Ecto neural progenitor cell (in vitro differentiated cells): ENCODE measurements at places on chromosomes 2 and 18.

DNA sequence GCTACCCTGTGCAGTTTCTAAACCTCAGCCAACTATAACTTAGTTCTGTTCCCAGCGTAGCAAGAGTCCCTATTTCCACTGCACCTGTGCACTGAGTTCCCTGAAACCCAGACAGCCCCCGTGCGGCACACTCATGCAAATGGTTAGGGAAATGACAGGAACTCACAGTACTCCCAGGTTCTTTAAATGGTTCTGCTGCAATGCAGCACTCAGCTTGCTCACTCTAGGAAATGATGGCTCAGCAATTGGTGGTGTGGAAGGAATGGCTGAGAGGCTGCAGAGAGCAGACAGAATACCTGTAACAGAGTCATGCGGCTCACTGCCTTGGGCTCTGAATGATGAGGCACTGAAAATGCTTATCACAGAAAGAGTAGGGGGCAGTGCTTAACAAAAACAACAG is 143.0 kb downstream of the RAD51AP2 start:
- DNase-seq = no peak

GRCh38 chr2:60932954-60933353 is 51.6 kb downstream of the REL start:
- DNase-seq = no peak

DNA sequence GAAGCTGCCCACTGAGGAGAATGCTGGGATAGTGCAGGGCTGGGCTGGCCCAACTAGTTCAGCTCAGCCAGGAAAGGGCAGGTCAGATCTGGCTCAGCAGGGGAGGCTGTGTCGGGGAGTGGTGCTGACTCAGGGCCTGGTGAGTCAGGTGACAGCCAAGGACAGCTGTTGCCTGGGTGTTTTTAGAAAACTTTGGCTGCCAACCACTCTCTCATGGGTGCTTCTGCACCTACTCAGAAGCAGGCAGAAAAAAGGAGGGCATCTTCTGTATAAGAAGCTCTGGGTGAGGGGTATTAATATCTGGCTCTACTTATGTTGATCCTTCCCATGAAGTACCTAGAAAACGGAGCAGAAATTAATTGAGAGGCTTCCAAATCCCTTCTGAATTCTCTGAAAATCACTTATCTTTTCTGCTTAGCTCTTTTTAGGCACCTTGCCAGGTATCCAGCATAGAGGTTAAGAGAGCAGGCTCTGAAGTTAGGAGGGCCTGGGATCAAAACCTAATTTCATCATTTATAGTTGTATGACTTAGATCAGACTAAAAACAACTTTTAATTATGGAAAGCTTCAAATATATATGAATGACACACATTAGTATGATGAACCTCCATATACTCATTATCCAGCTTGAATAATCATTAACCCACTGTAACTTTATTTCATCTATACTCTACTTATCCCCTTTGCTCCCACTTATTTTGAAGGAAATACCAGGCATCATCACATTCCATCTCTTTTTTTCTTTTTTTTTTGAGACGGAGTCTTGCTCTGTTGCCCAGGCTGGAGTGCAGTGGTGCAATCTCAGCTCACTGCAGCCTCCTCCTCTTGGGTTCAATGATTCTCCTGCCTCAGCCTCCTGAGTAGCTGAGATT is 15.5 kb upstream of the RAB10 start:
- DNase-seq = no peak

DNA sequence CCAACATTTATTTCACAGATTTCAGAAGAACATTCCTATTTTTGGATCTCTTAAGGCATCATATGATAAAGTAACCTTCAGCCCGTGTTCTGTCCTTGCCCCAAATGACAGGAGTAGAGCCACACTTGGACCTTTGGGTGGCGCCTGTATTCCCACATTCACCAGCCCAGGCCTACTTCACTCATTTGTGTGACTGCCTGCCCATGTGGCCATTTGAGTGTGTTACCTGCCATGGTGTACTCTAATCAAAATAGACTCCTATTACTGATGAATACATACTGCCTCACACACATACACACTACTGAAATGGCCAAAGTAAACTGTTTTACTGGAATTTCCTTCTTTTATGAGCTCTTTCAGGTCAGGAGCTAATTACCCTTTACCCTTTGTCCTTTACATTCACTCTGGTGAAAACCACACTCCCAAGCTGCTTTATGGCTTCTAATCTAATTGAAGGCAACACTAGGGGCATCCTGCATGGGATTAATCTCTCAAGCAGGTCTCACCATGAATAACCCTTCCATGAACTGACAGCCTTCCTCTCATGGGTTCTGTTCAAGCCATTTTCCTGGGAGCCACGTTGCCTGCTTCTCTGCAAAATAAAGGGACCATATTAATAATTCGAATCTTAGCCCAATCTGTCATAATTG is 271.0 kb upstream of the GALNT5 start:
- DNase-seq = no peak

GRCh38 chr18:45792506-45793263 is 32.8 kb upstream of the SIGLEC15 start:
- DNase-seq = no peak

DNA sequence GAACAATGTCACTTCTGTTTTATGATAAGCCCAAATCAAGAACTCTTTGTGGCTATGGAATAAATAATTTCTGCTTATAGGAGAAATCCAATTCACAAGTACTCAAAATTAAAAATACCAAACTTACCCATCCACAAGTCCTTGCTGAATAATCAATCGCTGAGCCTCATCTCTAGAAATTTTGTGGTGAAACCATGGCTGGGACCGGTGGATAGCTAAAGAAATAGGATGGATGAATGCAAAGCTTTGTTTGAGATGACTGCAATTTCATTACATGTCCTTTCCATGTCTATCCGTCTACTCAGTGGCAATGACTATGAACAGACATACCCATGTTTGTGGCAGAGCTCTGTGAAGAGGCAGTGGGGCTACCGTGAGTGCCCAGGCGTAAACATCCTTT is 124.4 kb downstream of the GRB14 start:
- no peak for DNase-seq

GRCh38 chr2:212033888-212034287 is 504.7 kb downstream of the ERBB4 start:
- DNase-seq = no peak

DNA sequence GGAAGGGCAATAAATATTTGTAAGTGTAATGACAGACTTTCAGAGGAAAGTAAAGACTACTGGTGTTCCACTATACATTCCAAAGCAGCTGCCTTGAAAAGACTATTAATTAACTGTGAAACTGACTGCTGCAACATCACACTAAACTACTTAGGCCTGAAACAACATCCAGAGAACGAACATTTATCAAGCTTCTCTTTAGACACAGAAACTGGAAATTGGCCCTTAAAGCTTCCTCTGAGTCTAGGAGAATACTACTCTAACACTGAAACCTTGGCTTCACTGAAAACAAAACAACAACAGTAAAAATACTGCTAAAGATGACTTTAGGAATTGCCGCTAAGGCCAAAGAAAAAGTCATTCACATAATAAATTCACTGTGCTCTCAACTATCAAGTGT is 74.6 kb downstream of the ESCO1 start:
- DNase-seq = no peak

DNA sequence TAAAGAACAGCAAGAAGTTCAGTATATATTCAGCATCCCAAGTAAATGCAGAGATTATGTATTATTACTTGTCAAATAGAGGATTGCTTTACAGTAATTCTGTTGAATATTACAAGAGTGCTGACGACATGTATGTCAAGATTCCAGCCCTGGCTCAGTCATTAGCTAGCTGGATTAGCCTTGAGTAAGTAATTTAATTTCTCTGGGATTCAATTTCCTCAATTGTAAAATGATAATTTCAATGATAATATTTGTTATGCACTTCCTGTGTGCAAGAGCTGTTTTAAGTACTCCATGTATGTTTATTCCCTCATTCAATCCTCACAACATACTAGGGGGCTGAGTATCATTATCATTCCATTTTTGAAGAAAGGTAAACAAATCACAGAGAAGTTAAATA is 44.0 kb downstream of the TCF4 start:
- DNase-seq = no peak

DNA sequence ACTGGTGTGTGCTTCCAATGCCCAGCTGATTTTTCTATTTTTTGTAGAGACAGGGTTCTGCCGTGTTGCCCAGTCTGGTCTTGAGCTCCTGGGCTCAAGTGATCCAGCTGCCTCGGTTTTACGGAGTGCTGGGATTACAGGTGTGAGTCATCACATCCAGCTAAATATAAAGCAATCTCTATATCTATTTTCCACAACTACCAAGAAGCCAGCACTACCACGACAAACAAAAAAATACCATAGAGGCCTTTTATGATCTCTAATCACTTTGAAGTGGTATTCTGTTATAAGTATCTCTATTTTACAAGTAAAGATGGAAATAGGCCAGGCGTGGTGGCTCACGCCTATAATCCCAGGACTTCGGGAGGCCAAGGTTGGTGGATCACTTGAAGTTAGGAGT is 34.7 kb downstream of the C2orf74 start:
- no peak for DNase-seq

DNA sequence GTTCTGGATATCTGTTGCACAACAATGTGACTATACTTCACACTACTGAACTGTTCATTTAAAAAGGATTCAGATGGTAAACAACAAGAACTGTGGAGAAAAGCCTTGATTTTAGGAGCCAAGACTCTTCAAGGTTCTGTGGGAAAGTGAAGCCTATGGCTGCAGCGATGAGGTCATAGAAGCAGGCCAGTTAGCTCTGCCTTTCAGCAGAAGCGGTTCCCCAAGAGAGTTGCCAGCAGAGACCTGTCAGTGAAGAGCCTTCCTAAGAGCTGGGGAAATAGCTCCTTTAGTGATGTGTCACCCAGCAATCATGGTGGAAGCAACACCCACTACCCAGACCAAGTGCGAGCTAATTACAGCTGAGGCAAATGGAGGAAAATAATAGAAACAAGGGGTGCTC is 346.5 kb upstream of the ETAA1 start:
- no peak for DNase-seq

DNA sequence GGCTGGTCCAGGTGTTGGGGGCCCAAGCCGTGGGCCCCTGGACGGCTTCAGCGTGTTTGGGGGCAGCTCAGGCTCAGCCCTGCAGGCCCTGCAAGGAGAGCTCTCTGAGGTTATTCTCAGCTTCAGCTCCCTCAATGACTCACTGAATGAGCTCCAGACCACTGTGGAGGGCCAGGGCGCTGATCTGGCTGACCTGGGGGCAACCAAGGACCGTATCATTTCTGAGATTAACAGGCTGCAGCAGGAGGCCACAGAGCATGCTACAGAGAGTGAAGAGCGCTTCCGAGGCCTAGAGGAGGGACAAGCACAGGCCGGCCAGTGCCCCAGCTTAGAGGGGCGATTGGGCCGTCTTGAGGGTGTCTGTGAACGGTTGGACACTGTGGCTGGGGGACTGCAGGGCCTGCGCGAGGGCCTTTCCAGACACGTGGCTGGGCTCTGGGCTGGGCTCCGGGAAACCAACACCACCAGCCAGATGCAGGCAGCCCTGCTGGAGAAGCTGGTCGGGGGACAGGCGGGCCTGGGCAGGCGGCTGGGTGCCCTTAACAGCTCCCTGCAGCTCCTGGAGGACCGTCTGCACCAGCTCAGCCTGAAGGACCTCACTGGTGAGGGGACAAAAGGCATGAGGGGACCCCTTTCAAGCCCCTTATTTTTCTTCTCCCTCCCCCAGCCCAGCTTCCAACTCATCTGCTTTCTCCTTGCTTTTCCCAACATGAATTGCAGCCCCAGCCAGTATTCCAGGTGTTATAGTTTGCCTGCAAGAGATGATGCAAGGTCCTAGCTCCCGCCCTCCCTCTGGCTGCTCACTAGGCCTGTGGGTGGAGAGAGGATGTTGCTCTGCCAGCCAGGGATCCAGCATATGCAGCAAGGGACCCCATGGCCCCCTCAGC is 2.9 kb upstream of the KHK start:
- DNase-seq = no peak

DNA sequence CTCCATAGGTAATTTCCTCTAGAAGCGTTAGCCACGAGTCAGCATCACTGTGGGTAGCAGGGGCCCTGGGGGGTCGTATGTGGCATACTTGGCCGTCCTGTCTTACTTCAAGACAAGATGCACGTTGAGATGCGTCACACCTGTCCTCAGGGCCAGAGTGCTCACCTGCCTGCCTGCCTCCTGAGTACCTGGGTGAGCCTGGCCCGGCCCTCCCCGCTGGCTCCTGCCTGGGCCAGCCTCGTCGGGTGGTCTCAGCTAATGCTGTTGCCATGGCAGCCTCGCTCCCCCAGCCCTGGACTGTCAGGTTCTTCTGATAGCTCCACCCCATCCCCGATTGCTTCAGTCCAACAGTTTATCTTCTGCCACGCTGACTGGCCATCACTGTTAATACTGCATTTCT is 232.4 kb downstream of the GBX2 start:
- DNase-seq = no peak

GRCh38 chr18:34222307-34223163 is 2.2 kb downstream of the NOL4 start:
- peak; percentile 70 for DNase-seq

DNA sequence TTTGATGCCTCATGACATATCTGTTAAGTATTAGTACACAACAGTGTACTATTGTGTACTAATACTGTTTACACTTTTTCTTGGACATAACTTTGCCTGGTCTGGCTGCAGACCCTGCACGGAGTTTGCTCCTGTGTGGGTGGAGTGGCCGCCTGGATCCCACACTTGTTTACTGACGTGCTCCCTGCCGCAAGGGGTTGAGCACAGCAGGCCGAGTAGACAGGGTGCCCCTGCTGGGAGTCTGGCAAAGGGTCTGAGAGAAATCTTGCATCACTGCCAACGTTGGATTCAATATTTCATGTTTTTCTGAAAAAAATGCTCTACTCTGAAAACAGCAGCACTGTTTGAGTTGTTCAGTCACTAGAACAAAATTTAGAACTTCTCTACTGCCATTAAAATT is 59.0 kb downstream of the PDK1 start:
- DNase-seq = no peak

DNA sequence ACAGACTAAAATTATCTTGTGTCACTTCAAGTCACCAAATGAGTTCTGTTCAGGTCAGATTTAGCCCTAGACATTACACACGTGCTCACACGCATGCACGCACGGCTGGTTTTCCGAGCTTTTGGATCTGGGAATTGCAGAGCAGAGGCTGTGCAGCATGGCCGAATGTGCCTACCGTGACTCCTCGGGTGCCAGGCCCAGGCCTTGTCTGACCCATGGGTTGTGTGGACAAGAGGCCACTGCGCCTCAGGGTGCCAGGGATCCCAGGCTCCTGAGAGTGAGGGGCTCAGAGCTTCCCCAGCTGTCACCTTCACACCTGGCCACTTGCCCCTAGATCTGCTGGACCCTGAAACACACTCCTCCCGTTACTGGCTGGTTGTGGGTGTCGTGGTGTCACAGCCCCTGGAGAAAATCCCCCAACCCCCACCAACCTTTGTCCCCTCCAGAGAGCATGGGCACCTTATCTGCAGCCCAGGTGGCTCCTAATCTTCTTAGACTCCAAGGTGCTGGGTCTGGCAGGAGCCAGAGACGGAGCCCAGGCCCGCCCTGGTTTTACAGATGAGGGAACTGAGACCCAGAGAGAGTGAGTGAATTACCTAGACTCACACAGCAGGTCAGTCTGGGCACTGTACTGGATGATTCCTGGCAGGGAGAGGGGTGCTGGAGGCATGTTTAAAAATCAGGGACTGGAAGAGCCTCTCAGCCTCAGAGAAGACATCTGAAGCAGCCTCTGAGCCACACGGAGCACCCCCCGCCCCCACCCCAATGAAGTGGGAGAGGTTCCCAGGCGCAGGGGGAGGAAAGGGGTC is 56.8 kb downstream of the ATOH8 start:
- no peak for DNase-seq

GRCh38 chr2:174662459-174662858 is 64.9 kb upstream of the WIPF1 start:
- DNase-seq = no peak

GRCh38 chr2:68368654-68369336 is 3.7 kb downstream of the PLEK start:
- DNase-seq = peak; percentile 65
